ENCODE measurements at places on chromosomes 16 and 17. TPM values are rescaled to one million over a fixed set of nuclear protein-coding genes. Genes with fewer than 3 reads are reported as not detected.

DNA sequence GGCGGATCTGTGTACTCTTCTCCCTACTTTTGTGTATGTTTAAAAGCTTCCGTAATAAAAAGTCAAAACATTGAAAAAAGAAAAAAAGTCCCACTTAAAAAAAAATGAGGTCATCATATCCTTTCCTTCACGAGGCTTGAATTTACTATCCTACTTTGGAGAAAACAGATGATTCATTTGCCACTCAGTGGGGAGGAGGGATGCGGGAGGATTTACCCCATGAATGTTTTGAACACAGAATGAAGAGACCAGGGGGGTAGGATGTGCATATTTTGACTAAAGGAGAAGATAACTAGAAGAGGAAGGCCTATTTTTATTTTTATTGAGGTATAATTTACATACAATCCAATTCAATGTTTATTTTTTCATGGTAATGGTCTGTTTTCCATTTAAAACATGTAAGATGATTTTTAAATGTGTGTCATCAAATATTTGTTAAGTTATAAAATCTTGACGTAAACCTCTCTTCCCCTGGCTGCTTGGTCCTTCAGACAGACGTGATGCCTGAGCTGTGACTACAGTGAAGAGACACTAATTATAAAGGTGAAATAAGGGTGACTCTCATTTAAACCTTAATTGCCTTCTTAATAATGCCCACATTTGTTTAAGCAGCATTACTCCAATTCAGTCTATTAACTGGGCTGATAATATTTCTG, 135.4 kb upstream of the AXIN2 start:
- H3K36me3 ChIP-seq: no peaks in the 10 kb centered on the region
- DNase-seq: no peak
- peaks cover 10% of the 10 kb centered on the region for H3K4me1 ChIP-seq
- H3K27ac ChIP-seq: no peak overlapping the region

DNA sequence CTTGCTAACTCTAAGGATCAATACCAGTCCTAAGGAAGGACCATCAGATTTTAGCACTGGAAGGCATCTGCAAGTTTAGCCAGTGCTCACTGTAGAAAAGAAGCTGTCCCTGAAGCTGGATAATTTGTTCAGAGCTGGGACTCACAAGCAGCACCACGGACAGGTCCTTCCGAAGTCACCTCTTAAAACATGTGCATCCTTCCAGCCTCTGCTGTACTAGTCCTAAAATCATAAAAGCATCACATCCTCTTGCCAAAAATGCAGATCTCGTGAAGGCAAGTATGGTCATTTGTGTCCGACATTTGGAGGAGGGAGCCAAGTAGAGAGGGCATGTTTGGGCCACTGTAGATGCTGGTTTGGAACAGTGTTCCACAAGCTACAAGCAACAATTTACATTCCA, 506.9 kb downstream of the RBFOX1 start:
- no peaks in the 10 kb centered on the region for H3K27me3 ChIP-seq
- DNase-seq: no peak
- H3K27ac ChIP-seq: no peak overlapping the region
- no peaks in the 10 kb centered on the region for H3K4me1 ChIP-seq
- no peaks in the 10 kb centered on the region for H3K36me3 ChIP-seq

DNA sequence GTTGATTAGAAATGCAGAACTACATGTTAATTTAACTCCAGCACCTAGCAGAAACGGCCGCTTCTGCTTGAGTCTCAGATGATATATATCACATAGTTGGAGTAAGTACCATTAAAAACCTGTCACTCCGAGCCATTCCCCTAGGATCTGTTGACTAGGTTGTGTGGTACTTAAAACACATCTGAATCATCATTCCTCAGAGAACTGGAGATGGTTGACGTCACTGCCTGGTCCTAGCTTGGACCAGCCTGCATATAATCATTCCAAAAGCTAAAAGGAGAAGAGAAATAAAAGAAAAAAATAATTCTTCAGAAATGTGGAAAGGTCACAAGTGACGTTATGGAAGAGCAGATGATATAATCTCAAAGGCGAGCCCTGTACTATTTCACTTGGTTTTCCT, 31.3 kb upstream of the RASL10B start:
- H3K27me3 ChIP-seq: no peaks in the 10 kb centered on the region
- H3K27ac ChIP-seq: no peak overlapping the region
- H3K4me3 ChIP-seq: no peak overlapping the region

KRT25 gene
- not detected for total RNA-seq

DNA sequence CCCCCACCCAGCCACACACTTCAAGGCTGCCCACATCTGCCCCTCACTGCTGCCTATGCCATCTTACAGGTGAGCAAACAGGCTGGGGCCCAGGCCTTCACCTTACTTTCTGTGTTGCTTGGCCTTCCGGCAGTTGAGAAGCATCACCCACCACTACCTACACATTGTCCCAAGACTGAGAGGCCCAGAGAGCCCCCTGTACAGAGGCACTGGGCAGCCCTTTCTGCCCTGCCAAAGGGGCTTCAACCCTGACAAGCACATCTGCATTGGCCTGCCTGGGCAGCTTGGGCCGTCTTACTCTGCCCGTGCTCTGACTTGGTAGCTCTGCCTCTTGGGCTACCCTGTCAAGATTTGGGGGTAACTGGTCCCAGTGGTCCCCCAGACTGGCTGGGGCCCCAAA, 1.2 kb downstream of the MIEF2 start:
- peak overlapping the region; percentile 91 for H3K27ac ChIP-seq
- H3K27me3 ChIP-seq: no peaks in the 10 kb centered on the region
- peaks cover 18% of the 10 kb centered on the region for H3K36me3 ChIP-seq
- no peak for DNase-seq
- H3K4me1 ChIP-seq: peaks cover 42% of the 10 kb centered on the region
- H3K4me3 ChIP-seq: peak overlapping the region; percentile 66

DNA sequence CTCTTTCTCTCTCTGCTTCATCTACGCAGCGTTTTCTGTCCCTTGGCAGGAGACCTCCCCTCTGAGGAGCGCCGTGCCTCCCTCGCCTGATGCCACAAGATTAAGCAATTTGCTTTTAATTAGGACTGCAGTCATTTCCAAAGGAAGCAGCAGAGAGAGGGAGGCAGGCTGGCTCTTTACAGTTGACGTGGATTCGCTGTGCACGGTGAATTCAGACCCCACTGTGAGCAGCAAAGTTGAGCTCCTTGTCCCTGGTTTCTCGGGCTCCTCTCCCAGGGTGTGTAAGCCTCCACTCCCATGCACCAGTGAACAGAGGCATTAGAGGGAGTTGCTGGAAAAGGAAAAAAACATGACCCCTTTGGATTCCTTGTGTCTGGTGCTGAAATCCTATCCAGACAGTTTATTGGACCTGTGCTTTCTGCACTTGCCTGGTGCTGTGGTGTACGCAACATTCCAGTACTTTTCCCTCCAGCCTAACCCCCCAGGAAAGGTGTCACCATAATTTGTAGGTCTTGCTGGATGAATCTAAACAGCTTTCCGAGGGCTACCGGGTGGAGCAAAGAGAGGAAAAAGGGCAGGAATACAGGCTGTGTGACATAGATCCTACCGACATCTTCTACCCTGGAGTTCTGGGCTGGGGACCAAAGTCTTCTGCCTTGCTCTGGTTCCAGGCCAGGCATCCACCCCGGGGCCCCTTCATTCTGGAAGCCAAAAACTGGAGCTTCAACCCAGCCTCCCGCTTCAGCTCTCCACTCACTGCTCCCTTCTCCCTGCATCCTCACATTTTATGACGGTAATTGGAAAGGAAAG, 171.0 kb downstream of the MAF start:
- H3K36me3 ChIP-seq: no peaks in the 10 kb centered on the region
- no peak overlapping the region for H3K4me3 ChIP-seq
- no peaks in the 10 kb centered on the region for H3K27me3 ChIP-seq
- peak; percentile 11 for DNase-seq

DNA sequence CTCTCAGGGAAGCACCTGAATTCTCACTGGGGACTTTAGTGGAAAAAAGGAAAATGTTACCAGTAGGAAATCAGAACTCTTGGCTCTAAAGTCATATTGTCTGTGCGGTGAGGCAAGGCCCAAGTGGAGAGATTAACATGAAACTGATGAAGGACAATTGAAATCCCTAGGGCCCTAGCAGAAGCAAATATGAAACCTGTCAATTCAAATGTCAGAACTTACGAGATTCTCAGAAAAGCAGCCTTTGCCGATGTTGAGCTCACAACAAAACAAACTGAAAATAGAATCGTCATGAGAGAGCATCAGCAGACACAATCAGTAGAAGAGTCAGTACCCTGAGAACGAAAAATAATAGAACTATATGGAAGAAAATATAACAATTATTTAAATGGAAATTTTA, 108.8 kb downstream of the ELAC2 start:
- H3K4me1 ChIP-seq: no peaks in the 10 kb centered on the region
- H3K27me3 ChIP-seq: no peaks in the 10 kb centered on the region
- no peak overlapping the region for H3K4me3 ChIP-seq
- no peaks in the 10 kb centered on the region for H3K36me3 ChIP-seq

DNA sequence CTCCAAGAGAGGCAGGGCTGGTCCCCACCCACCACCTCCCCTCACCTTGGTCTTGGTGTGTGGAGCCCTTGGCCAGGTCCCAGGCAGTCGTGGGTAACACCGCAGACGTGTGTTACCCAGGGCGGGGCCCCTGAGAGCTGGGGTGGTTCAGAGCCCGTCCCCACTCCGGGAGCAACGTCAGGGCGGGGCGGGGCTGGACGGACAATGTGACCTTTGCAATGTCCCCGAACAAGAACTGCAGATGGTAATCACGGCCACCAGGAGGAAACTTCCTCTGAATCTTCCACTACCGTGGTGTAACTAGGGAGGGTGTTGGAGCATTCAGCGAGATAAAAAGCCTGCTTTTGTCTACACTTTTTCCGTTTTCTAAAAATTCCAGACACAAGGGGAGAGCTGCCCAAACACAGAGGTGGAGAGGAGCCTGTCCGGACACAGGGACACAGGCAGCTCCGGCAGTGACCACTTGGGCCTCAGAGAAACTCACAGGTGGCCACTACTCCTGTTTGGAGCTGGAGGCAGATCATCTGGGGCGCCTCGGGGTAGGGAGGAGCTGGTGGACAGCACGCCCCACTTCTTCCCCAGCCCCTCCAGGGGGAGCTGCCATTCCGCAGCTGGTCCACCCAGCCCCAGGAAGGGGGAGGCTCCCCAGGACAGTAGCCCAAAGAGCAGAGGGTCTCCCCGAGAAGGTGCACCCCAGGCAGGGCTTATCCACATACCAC, 14.2 kb upstream of the SLC38A10 start:
- H3K27me3 ChIP-seq: no peaks in the 10 kb centered on the region
- peak; percentile 96 for DNase-seq
- H3K27ac ChIP-seq: peak overlapping the region; percentile 79
- H3K4me1 ChIP-seq: peaks cover 20% of the 10 kb centered on the region

DNA sequence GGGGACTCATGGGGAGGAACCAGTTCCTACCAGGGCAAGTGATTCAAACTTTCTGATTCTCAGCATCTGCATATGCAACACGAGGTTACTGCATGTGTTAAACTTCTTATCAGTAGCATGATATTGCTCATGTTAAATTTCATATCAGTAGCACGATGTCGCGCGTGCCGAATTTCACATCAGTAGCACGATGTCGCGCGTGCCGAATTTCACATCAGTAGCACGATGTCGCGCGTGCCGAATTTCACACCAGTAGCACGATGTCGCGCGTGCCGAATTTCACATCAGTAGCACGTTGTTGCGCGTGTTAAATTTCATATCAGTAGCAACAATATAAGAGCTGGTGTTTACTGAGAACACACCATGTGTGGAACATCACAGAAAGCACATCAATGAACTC, 221.6 kb downstream of the GSG1L start:
- H3K27ac ChIP-seq: no peak overlapping the region
- DNase-seq: no peak
- H3K36me3 ChIP-seq: no peaks in the 10 kb centered on the region

FBXL19 gene
- 45.3 TPM for total RNA-seq

- H3K36me3 ChIP-seq: no peaks in the 10 kb centered on the region
- H3K4me1 ChIP-seq: peaks cover 5% of the 10 kb centered on the region
- H3K27ac ChIP-seq: no peak overlapping the region
- no peak overlapping the region for H3K4me3 ChIP-seq
- H3K27me3 ChIP-seq: no peaks in the 10 kb centered on the region
Measured at GRCh38 chr17:49196520-49196919, 13.9 kb downstream of the GNGT2 start.

COIL gene
- total RNA-seq: 6.4 TPM

DNA sequence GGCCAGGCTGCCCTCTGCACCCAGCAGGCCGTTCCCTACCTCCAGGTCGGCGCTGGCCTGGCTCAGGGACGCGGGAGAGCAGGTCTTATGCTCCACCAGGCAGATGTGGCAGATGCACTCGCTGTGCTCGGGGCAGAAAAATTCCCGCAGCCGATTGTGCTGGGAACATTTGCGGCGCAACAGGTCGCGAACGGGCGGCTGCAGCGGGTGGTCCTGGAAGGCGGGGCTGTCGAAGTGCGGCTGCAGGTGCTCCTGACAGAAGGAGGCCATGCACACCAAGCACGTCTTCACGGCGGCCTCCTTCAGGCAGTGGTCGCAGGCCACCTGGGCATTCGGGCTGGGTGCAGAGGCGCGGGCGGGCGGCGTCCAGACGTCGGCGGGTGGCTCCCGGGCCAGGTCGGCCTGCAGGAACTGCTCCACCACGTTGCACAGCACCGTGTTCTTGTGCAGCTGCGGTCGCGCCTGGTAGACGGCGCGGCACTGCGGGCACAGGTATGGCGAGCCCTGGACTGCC, 439 bp downstream of the TRIM25 start:
- H3K4me3 ChIP-seq: peak overlapping the region; percentile 59
- DNase-seq: no peak
- H3K4me1 ChIP-seq: peaks cover 49% of the 10 kb centered on the region
- no peaks in the 10 kb centered on the region for H3K27me3 ChIP-seq

- no peaks in the 10 kb centered on the region for H3K4me1 ChIP-seq
- DNase-seq: no peak
- H3K4me3 ChIP-seq: no peak overlapping the region
- no peak overlapping the region for H3K27ac ChIP-seq
- no peaks in the 10 kb centered on the region for H3K36me3 ChIP-seq
Measured at GRCh38 chr17:77580531-77581270, 377.8 kb upstream of the TNRC6C start.

NATD1 gene
- 7.5 TPM for total RNA-seq

- no peak overlapping the region for H3K4me3 ChIP-seq
- peak overlapping the region; percentile 85 for H3K27ac ChIP-seq
- DNase-seq: no peak
- no peaks in the 10 kb centered on the region for H3K27me3 ChIP-seq
- H3K4me1 ChIP-seq: peaks cover 57% of the 10 kb centered on the region
- H3K36me3 ChIP-seq: no peaks in the 10 kb centered on the region
Measured at GRCh38 chr17:45289301-45290268, 27.2 kb downstream of the MAP3K14 start.

DNA sequence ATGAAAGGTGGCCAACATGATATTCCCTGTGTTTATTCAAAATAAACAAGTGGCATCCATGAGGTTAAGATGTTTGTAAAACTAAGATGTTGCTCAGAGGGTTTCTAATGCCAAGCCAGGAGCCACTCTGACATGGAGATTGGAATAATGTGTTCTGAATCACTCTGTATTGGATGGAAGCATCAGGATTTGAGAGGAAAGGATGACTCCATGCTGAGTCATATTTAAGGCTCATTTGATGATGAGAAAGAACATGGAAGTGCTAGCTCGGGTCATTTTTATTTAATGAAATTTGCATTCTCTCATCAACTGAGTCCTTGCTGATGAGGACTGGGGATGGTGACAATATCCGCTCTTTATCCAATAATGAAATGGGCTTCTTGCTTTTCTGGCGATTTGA, 6.2 kb downstream of the VAT1L start:
- peaks cover 26% of the 10 kb centered on the region for H3K27me3 ChIP-seq
- DNase-seq: no peak
- H3K4me1 ChIP-seq: peaks cover under 1% of the 10 kb centered on the region
- no peak overlapping the region for H3K4me3 ChIP-seq

All from transverse colon (tissue), 4 donors.